ENCODE measurements at places on chromosomes 1 and 21.
A peak's percentile ranks its signal among the peaks of the same experiment; 100 is the strongest.

DNA sequence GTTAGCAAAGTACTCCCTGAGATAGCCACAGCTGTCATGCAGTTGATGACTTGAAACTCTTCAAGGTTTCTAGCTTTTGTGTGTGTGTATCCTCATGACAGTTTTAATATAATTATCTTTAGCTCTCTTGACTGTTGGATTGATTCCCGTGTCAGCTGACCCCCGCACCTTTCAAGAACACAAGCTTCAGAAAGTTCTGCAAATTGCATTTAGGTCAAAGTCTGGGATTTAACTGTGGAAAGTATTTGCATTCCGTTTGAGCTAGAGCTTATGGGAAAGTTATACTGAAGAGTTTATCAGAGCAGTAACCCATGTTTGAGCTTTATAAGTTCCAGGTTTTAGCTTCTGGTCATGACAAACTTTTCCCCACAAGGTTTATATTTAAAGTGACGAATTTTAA lies 380.1 kb upstream of the CHRM3 start:
- DNase-seq, result no peak

GRCh38 chr1:248914796-248915381 lies 8.9 kb downstream of the PGBD2 start:
- no peak for DNase-seq

DNA sequence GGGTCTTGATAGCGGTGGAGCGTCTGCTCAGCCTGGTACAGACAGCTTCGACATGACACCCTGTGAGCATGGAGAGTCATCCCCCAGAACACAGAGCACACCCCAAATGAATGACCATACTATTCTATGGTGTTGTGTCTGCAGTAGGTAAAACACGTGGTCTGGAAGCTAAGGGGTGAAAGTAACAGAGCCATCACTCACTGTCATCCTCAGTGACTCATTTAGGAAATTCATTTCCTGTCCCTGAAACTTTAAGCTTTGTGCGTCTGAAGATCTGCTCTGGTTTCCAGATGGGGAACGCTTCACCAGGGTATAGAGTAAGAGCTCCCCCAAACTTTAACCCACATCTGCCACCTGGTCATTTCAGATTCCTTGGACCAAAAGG lies 94.8 kb upstream of the DISP3 start:
- no peak for DNase-seq

- no peak for DNase-seq
Measured at GRCh38 chr1:12314333-12314903, 84.6 kb downstream of the VPS13D start.

GRCh38 chr1:9434247-9435152 lies 104.8 kb upstream of the SLC25A33 start:
- no peak for DNase-seq

- no peak for DNase-seq
Measured at GRCh38 chr1:15459771-15460707, 3.5 kb downstream of the CELA2A start.

DNA sequence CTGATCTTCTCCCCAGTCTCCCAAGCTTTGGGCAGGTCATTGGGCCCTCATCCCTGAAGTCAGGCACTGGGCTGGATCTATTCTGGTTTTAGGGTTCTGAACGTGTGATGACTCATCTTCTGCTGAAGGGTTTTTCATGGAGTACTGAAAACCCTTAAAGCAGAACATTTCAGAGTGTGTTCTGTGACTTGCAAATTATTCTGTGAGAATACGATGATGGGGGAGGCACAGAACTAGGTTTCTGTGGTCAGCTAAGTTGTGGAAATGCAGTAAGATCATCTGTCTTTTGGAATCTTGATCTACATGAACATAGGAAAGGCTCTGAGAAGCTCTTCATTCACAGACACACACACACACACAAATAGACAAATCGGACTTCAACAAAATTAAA lies 46.2 kb downstream of the NAV1 start:
- no peak for DNase-seq

GRCh38 chr1:181119093-181119989 lies 30.8 kb downstream of the IER5 start:
- DNase-seq, result no peak

DNA sequence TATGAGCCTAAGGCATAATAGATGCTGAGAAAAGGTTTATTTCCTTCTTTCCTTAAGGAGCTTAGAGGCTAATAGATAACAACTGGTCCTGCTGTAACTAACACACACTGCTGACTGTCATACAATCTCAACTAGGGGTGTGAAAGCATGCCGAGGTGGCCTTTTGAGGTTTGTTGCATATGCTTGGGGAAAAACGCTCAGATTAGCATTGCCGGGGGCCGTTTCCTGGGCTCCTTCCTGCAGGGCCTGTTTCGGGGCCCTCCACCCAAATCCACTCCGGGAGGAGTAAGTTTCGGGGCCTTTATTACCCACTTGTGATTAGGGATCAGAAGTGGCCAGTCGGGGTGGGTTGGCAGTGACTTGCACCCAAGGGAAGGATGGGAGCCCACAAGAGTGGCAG lies 27.2 kb upstream of the RCSD1 start:
- DNase-seq, result no peak

GRCh38 chr1:196609370-196609737 lies 1.1 kb upstream of the KCNT2 start:
- DNase-seq, result no peak

GRCh38 chr1:70675737-70676156 lies 264.7 kb downstream of the CTH start:
- peak; percentile 45 for DNase-seq

DNA sequence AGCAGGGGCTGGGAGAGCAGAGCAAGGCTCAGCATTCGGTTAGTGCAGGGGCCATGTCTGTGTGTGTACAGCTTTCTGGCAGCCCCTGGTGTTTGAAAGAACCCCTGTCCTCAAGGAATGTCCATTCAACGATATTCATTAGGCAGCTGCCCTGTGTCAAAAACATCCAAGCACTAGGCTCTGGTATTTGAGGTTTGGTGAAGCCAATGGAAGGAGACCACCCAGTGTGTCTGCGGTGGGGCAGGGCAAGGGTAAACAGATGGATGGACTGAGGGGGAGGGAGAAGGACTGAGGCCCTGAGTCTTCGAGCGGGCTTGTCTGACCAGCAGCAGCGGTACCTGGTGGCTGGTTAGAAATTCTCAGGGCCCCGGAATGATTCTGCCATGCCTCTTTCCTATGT lies 155.6 kb upstream of the KLHDC7A start:
- no peak for DNase-seq

DNA sequence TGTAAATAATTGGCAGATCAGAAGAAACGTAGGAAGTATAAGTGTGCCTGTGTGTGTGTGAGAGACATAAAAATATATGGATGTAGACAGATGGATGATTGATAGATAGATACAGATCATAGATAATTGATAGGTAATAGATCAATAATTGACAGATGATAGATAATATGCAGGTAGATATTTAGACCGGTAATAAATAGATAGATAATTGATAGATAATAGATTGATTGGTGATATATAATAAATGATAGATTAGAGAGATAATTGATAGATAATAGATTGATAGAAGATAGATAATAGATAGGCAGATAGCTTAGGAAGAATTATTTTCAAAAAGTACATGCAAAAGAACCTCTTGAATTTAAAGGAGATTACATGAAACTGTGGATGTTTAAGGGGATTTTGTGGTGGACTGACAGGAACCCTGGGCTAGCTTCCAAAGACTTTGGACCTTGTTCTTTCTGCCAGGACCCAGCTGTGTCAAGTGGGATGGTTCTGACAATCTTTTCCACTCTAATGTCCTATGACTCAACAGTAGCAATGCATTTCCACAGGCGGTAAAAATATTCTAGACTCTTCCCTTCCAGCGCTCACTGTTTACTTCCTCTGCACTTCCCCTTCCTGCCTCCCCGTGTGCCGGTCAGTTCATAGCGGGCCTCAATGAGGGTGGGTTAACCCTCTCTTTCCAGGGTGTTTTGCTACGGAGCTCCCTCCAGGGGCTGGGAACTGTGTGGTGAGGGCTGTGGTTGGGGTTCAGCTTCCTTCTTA lies 39.4 kb downstream of the KCNJ15 start:
- DNase-seq, result no peak

DNA sequence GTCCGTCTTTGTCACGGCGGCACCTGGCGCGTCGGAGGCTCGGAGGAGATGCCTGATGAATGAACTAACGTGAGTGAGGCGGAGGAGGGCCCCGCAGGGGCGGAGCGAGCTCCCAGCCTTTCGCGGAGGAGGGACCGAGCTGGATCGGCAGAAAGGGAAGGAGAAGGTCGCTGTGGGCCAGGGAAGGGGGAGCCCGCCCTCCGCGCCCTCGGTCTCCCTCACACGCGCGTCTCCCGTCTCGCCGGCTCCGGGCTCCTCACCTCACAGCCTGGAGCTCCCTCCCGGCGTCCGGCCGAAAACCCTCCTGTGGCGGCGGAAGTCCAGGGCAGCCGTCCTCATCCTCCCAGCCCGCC lies 519 bp downstream of the ZNF496 start:
- peak; percentile 82 for DNase-seq

GRCh38 chr1:84415396-84415795 lies 17.1 kb downstream of the DNASE2B start:
- no peak for DNase-seq

DNA sequence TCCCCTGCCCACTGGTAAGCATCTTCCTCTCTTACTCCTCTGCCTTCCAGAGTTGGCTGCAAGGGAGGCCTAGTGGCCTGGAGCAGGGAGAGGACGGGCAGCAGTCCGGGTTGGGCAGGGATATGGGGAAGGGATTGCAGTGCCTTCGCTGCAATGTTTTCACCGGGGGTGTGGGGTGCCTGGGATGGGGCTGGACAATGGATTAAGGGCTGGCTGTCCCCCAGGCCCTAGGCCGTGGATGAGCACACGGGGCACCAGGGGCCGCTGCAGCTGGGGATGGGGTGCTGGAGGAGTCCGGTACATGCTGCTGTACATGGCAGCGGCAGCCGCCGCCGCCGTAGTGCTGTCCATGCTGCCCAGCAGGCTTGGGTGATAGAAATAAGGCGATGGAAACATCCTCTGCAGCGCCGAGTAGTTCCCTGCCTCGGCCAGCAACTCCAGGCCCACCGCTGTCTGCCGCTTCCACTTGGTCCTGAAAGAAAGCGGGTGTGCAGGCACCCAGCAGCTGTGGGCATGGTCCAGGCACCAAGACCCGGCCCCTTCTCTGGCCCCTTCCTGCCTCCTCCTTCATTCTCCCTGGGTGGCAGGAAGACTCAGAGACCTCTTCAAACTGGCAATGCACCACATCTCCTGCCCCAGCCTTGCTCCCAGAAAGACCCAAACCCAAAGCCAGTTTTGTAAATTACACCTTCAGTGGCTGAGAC lies 4.8 kb downstream of the BARHL2 start:
- DNase-seq, result peak; percentile 53

- no peak for DNase-seq
Measured at GRCh38 chr1:151370211-151370911, 2.1 kb downstream of the SELENBP1 start.

DNA sequence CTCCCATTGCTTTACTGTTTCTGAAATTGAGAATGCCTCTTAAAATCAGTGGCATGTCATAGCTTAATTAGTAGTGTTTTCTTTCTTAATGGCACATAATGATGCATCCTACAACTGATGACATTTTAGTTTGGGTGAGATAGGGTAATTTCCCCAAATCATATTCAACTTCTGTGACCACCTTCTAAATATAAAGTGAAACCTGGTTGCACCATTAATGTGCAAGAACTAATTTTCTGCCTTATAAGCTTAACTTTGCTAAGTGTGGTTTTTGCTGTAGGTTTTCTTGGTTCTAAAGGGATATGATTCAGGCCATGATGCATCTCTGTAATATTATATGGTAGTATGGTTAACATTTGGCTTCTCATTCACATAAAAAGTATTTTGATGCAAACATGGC lies 8.9 kb downstream of the POGK start:
- DNase-seq, result no peak

DNA sequence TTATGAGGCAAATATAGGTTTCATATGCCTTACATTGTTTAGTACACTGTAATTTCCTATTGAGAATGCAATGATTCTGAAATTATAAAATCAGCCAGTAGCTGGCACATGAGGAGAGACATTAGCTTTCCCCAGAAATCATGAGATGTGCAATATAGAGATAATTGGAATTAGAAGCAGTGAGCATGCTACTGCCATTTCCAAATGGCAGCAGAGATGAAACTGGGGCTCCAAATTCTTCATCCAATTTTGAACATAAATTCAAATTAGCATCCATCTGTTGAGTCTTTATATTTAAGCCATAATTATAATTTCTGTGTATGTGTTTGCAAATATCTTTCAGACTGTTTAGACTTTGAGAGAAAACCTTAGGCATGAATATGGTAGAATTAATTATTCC lies 28.8 kb downstream of the PTGER3 start:
- DNase-seq, result no peak

GRCh38 chr1:62268315-62268714 lies 50.9 kb downstream of the KANK4 start:
- DNase-seq, result no peak

DNA sequence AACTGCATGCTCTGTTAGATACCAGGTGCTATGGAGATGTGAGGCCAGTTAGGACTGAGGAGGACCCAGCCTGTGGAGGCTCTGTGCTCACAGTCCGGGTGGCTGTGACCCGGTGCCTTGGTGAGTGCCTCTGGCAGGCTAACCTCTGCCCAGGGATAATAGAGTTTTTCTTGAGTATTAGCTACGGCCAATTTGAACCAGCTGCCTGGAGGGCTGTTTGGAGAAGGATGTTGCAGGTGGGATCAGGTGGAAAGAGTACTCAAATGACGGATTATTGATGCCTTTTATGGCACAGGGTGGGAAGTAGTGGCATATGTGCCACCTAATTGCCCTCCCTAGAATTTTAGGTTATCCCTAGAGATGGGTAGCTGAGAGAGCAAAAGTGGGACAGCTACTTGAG lies 182.7 kb downstream of the GRIK3 start:
- no peak for DNase-seq

- no peak for DNase-seq
Measured at GRCh38 chr1:43781574-43781973, 74.2 kb downstream of the ST3GAL3 start.

DNA sequence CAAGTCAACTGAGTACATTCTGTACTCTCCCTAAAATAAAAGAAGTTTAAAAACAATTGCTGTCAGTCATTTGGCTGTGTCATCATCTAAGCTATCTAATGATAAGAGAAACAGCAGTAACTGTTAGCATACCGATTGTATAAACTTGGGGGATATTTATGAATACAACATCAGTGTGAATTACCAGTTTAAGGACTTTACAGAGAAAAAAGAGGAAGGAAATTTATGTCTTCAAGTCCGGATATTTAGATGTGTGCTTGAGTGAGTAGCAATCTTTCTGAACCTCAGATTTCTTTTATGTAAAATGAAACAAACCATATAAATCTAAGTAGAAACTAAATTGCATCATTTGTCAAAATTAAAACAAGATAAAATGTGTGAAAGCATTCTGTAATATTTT lies 1557.0 kb downstream of the MRPL39 start:
- DNase-seq, result no peak

DNA sequence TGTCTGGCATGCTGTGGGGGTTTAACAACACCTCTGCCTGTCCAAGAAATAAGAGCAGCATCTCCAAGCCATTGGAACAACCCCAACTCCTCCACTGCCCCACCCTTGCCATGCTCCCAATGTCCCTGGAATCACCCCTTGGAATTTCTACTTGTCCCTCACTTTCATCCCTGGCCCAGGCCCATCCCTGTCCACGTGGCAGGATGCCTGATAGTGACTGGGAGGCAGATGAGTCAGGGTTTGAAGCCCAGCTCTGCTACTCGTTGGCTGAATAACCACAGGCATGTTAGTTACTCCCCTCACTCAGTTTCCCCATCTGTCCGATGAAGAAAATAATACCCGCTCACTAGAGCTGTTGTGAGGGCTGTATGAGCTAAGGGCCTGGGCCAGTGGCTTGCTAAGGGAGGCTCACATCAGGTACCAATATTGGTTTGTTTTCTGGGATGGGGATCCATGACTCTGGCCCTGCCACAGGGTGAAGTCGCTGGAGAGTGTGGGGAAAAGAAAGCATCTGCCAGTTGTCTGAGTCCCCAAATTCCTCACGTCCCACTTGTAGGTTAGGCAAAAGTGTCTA lies 99.4 kb upstream of the TLR5 start:
- DNase-seq, result no peak

Measured in ecto neural progenitor cell (in vitro differentiated cells).